ENCODE measurements at places on chromosomes 2 and 18. TPM values are rescaled to one million over a fixed set of nuclear protein-coding genes. Genes with fewer than 3 reads are reported as not detected.

The RBM44 gene
- 3.4 TPM for total RNA-seq

The RAB6D gene
- 0.98 TPM for total RNA-seq

The KCNG2 gene
- total RNA-seq = 0.25 TPM

The CNDP1 gene
- 0.49 TPM for total RNA-seq

The RRM2 gene
- total RNA-seq = 4.4 TPM

The SERPINB12 gene
- not detected for total RNA-seq

The SP140 gene
- 0.49 TPM for total RNA-seq

The TRIM43 gene
- not detected for total RNA-seq
